ENCODE measurements at places on chromosomes 5 and 9.

GRCh38 chr5:181114844-181115778, 15.9 kb downstream of the OR2V1 start:
- DNase-seq: peak; percentile 5

DNA sequence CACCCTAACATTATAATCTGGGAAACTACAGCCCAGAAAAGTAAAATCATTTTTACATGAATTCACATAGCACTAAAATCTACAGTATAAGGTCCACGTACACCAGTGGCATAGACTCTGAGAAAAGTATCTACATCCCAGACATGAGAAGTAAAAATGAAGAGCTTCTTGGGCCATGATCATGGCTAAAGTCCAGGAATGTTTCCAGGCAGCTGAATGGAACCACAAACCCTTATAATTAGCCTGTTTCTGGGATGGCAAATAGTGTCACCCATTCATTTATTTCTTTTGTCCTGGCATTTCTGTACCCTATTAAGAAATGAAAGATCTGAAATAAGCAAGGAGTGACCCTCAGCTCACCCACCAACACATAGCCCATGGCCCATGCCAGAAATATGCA, 217.9 kb downstream of the SPOCK1 start:
- no peak for DNase-seq

- no peak for DNase-seq
Observed at GRCh38 chr5:158868546-158868945, 231.2 kb downstream of the EBF1 start.

DNA sequence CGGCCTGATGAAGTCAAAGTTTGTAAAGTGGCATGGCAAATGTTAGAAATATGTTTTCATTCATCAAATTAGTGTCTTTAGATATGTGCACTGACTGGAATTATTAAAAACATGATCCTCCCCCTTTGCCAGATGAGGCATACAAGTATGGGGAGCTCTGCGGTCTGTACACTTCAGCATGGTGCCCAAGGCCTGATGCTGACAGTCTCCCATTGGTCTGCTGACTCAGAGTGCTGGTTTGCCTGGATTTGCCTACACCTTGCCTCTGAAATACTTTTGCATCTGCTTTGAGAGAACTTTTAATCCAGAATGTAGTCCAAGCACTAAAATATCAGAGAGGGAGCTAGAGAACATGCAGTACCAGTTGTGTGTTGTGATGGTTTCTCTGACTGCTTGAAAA, 354.3 kb upstream of the ACTBL2 start:
- DNase-seq: no peak

GRCh38 chr5:76376148-76376865, 26.8 kb upstream of the IQGAP2 start:
- no peak for DNase-seq

- DNase-seq: no peak
Observed at GRCh38 chr9:129988607-129989361, 54.2 kb downstream of the FNBP1 start.

DNA sequence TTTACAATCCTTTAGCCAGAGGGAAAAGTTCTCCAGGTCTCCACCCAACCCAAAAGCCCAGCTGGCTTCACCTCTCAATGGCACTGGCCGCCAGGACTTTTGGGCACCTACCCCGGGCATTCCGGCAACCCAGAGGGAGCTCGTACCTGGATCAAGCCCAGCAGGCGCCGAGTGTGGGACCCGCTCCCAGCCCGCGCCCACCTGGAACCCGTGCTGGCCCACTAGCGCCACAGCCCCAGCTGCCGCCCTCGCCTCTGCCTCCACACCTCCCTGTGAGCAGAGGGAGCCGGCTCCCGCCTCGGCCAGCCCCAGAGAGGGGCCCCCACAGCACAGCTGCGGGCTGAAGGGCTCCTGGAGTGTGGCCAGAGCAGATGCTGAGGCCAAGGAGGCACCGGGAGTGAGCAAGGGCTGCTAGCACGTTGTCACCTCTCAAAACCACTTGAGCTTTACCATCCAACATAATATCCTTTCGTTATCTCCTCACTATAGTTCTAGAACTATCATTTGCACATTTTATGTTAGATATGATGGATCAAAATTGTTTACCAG, 69.7 kb downstream of the GCNT1 start:
- DNase-seq: no peak

DNA sequence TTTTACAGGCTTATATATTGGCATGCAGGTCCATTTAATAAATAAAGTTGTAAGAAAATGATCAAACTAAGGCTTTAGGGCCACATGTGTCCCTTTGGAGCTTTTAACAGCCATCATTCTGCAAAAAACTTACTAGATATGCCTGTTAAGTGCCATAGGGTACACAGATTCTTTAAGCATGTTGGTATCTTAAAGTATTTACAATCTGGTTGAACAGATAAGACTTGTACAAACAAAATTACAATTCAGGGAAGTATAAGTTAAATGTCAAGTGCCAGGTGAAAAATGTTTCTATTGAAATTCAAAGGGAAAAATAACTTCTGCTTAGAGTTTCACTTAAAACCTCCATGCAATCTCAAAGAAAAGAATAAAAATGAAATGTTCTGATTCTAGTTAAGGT, 558.4 kb upstream of the ST8SIA4 start:
- DNase-seq: no peak

GRCh38 chr5:174101195-174101730, 55.8 kb downstream of the NSG2 start:
- DNase-seq: no peak

DNA sequence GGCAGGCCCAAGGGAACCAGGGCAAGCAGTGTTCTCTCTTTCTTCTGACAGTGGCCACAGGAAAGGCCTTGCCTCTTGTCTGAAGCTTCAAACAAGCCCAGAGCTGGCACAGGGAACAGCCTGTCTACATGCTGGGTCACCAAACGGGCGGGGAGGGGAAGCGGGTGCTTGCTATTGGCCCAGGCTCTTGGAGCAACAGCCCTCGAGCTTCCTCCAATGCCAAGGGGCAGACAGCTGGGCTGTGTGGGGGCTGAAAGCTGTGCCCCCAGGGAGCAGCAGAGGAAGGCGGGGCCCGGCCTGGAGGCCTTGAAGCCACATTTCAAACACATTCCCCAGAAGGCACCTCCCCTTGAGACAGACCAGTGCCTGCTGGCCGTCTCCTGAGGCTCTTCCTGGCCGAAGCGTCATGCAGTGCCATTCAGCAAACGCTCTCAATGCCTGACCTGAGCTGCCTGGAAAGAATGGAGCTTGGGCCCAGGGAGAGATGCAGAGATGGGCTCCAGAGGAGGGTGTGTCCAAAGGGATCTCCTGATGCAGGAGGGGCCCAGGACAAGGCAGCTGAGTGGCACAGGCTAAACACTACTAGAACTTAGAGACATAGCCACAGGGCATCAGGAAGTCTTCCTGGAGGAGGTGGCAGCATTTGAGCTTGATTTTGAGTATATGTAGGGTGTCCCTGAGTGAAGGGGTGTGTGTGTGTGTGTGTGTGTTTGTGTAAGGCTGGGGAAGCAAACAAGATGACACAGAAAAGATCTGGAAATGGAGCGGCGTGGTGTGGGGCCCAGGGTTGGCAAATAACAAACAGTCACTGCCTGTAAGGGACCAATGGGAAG, 2.5 kb downstream of the FIBCD1 start:
- no peak for DNase-seq

- no peak for DNase-seq
Observed at GRCh38 chr5:79075646-79076426, 6.3 kb downstream of the BHMT2 start.

DNA sequence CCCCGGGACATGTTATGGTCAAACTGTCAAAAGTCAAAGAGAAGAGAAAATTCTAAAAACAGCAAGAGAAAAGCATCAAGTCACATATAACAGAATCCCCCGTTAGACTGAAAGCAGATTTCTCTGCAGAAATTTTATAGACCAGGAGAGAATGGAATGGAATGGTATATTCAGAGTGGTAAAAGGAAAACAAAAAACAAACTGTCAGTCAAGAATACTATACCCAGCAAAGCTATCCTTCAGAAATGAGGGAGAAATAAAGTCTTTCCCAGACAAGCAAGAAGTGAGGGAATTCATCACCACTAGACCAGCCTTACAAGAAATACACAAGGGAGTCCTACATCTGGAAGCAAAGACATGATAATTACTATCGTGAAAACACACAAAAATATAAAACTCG, 208.0 kb downstream of the CACNA1B start:
- DNase-seq: no peak

- no peak for DNase-seq
Observed at GRCh38 chr9:99139868-99140267, 35.0 kb downstream of the TGFBR1 start.

DNA sequence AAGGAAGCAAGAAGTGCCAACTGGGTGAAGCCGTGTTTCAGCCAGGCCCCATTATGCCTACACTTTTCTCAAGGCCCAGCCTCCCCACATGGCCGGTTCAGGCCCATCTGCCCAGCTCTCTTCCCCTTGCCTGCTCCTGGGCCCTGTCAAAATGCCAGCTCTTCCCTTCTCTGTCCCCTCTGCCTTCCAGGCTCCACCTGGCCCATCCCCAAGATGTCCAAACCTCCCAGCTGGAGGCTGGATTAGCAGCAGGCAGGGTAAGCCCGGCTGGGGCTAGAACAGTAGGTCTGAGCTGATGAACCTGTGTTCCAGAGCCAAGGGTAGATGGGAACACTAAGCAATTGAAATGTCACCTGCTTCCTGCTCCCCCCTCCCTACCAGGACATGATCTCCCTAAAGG, 64.1 kb upstream of the HSPA9 start:
- no peak for DNase-seq

GRCh38 chr5:168843277-168844015, 264.3 kb upstream of the PANK3 start:
- DNase-seq: no peak

- DNase-seq: no peak
Observed at GRCh38 chr9:137396227-137396626, 26.7 kb downstream of the EXD3 start.

- no peak for DNase-seq
Observed at GRCh38 chr5:68341006-68341405, 125.5 kb downstream of the PIK3R1 start.

DNA sequence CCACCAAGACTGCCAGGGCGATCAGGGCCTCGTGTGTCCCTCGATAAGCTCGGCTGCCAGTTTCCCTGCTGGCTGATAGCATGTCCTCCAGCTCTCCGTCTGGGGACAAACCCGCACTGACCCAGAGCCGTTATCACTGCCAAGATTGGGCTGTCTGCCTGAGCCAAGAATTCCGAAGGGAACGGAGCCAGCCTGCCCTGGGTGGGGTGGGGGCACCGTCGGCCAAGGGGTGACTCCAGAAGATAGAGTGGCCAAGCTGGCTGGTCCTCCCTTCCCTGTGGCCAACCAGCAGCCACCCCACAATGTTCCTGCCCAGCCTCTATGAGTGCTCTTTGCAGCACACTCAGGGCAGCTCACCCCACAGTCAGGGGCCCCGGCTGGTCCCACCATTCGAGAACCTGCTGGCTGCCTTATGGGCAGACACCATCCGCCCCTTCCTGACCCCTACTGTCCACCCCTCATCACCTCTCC, 29.4 kb downstream of the HRH2 start:
- DNase-seq: no peak

- DNase-seq: no peak
Observed at GRCh38 chr9:122116040-122116439, 22.9 kb upstream of the TTLL11 start.

DNA sequence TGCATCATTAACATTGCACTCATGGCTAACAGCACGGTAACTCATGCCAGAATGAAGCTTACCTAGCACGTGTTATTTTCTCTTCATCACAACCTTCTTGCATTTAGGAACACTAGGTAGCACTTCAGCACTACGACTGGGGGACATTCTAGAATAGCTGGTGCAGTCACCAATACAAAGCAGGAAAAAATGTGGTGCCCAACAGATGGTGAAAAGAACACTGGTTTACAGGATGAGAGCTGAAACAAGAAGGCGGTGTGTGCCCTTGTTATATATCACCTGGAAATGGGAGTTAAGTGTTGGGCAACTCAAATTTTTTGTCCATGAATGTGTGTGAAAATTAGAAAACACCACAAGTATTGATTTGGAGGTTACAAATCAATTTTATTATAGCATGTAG, 30.0 kb downstream of the GALNT12 start:
- no peak for DNase-seq

- no peak for DNase-seq
Observed at GRCh38 chr9:14325147-14325546, 11.2 kb upstream of the NFIB start.

DNA sequence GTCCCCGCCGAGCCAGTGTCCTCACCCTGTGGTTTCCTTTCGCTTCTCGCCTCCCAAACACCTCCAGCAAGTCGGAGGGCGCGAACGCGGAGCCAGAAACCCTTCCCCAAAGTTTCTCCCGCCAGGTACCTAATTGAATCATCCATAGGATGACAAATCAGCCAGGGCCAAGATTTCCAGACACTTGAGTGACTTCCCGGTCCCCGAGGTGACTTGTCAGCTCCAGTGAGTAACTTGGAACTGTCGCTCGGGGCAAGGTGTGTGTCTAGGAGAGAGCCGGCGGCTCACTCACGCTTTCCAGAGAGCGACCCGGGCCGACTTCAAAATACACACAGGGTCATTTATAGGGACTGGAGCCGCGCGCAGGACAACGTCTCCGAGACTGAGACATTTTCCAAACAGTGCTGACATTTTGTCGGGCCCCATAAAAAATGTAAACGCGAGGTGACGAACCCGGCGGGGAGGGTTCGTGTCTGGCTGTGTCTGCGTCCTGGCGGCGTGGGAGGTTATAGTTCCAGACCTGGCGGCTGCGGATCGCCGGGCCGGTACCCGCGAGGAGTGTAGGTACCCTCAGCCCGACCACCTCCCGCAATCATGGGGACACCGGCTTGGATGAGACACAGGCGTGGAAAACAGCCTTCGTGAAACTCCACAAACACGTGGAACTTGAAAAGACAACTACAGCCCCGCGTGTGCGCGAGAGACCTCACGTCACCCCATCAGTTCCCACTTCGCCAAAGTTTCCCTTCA, 1.4 kb downstream of the GLIS3 start:
- no peak for DNase-seq

- no peak for DNase-seq
Observed at GRCh38 chr9:131045300-131046092, 36.5 kb downstream of the LAMC3 start.

DNA sequence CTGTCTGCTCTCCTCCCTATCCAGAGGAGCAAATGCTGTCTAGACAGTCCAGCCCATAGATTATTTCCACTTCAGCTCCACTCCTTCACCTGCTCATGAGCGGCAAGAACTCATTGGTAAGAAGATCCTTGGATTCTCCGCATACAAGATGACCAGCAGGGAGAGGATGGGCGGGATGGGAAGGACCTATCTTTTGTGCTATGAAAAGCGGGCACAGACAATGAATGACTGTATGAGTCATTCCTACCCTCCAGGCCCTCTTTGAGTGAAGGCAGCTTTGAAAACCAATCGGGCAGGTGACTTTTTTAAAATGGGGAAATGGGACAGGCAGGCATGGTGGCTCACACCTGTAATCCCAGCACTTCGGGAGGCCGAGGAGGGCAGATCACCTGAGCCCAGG, 49.4 kb downstream of the SMIM23 start:
- DNase-seq: no peak

Data from fibroblast of skin of left quadriceps (primary cell).